CD4-positive, alpha-beta T cell treated with Interleukin-4 for 1 hour (primary cell): ENCODE measurements at places on chromosomes 4 and X.

DNA sequence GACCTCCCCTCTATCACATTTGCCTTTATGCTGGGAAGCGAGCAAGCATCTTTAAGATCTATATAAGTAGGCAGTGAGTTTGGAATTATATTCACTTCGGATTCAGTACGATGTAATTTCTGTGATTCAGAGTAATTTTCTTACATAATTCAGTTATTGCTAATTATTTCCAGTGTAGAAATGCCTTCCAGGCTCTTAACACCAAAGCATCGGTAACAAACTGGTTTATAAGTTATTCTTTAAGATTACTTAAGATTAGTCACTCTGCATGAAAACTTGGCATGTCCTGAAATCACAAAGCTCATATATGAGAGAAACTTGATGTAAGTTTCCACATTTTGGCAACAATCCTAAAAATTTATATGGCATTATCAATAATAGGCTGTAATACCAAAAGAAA, 120.8 kb downstream of the ADAMTS3 start:
- no peak for DNase-seq

DNA sequence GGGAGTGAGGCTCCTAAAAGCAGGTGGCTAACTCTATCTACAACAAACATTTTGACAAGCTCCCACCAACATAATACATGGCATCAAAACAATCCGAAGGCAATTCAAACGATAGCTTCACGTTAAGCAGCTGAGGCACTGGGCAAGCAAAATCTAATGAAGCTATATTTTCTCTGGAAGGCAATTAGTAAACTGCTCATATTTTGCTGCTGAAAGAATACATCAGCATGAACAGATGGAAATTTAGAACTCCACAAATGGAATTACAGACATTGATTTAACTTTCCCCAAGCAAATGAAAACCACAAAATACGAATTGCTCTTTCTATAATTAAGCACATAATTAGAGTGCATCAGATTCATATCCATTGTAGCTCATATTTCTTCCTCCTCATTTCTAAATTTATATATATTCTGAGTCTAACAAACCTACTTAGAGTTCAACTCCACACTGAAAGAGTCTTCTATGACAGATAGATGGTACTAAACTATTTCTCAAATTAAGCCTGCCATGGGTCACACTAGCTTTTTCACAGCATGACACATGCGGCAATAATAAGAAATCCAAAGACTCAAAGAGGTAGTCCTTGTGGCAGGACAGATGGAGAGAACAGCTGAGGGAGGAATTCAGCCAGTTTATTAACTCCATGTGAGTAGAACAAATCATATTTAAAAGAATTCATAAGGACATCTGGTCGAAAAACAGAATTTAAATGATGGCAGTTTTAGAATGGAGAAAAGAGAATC, 305.4 kb downstream of the MAPK10 start:
- no peak for DNase-seq

DNA sequence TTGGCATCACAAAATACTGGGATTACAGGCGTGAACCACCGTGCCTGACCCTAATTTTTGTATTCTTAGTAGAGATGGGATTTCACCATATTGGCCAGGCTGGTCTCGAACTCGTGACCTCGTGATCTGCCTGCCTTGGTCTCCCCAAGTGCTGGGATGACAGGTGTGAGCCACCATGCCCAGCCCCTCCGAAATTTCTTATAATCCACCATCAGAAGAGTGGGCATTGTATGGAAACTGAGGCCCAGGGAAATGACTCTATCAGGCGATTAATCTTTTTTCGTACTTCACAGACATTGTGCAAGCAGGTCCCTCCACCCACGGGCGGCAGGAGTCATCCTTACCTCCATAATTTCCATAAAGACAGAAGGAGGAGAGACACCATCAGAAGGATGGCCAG, 16.0 kb downstream of the CRLF2 start:
- DNase-seq, result no peak

GRCh38 chr4:92099861-92100260, 203.9 kb upstream of the GRID2 start:
- no peak for DNase-seq

DNA sequence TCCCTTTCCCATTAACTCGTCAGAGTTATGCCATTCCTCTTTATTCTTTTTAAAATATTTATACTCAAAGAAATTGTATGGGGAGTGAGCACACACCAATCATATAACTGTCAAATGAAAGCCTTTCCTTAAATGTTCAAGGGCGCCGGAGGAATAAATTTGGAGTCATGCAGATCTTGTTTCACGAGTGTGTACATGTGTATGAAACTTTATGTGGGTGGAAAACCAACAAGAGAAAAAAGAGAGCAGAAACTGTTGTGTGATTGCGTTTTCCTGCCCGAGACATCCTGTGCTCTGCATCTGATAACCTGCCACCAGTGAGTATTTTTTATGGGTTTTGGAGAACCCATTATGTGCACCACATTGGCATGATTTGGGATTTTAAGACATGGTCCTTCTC, 88.3 kb downstream of the FHDC1 start:
- DNase-seq, result no peak

DNA sequence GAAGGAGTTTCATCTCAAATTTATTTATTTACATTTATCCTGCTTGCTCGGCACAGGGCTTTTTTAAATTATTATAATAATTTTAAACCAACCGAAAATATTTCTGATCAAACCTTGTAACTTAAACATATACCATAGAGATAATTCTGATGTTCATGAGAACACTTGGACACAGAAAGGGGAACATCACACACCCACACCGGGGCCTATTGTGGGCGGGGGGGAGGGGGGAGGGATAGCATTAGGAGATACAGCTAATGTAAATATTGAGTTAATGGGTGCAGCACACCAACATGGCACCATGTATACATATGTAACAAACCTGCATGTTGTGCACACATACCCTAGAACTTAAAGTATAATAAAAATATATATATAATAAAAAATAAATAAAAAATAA, 2.9 kb downstream of the ANXA5 start:
- DNase-seq, result no peak

GRCh38 chrX:9072281-9072680, 38.4 kb upstream of the FAM9B start:
- DNase-seq, result no peak

DNA sequence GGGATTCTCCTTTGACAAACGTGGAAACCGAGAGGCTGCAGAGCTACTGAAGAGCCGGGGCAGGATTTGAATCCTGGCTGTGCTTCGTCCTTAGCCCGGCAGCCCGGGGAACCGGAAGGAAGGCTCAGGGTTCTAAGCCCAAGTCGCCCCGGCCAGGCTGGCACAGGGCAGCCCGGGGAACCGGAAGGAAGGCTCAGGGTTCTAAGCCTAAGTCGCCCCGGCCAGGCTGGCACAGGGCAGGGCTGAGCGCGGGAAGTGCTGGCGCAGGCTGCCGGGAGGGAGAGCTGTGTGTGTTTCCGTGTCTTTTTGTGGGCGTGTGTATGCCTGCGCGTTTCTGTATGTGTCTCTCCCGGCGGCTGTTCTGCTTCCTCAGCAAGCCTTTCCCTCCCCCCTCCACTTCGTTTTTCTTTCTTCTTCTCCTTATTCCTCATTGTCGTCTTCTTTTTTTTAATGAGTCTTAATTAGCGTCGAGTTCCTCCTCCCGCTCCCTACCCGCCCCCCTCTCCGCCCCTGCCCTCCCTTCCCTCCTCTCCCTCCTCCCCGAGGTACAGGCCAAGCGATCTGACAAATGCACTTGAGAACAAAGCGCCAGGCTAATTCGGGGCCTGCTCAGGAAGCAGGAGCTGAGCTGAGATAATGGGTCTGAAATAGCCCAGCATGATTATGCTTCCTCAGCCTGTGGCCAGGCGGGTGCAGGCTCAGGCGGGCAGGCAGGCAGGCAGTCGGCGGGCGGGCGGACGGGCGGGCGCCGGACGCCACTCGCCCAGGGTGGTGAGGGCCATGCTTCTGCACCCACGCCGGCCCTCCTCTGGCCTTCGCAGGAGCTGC, 65.9 kb downstream of the EFNB1 start:
- no peak for DNase-seq

GRCh38 chr4:177281351-177281909, 28.2 kb upstream of the NEIL3 start:
- no peak for DNase-seq

DNA sequence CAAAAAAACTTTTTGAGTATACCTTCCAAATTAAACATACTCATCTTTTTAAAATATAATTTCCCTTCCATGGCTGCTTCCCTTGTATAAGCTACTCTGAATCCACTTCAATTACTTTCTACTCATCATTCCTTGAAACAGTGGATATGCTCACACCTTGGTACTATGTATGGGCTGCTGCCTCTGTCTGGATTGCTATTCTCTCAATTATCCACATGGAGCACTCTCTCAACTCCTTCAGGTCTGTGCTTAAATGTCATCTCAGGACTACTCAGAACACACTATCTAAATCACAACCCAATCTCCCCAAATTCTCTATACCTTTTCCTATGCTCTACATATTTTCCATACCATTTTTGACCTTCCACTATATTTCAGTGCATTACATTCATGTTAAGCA, 898.9 kb upstream of the EPHA5 start:
- no peak for DNase-seq

- DNase-seq, result no peak
These were observed 45.5 kb downstream of the PPP1R2C start for GRCh38 chrX:42732506-42732905.

DNA sequence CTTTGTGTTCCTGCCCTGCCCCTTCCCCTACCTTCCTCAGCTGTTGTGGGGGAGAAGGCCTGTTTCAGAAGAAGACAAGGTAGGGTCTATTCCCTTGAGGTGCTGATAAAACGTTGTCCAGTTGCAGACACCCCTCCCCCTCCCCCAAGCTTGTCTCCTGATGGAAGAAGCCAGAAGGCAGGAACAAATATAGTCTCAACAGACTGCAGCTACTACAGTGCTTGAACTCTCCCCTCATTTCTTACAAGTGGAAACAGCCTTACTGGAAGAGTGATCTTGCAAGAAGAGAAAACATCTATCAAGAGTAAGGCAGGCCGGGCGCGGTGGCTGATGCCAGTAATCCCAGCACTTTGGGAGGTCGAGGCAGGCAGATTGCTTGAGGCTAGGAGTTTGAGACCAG, 11.0 kb upstream of the MAP7D3 start:
- DNase-seq, result no peak

DNA sequence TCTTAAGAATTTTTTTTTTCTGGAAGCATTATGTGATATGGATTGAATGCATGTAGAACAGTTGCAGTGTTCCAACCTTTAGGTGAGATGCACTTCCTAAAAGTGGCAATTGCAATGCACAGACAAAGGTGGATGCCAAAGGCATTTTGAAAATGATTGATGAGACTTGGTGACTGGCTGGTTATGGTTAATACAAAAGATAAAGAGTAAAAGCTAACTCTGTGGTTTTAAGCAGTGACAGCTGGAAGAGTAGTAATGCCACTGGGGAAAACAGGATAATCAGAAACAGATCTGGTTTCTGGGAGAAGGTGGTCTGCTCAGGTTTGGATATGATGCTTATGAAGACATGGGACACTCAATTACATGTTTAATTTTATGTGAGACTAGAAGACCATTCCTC, 345.6 kb downstream of the RPA4 start:
- DNase-seq, result no peak

DNA sequence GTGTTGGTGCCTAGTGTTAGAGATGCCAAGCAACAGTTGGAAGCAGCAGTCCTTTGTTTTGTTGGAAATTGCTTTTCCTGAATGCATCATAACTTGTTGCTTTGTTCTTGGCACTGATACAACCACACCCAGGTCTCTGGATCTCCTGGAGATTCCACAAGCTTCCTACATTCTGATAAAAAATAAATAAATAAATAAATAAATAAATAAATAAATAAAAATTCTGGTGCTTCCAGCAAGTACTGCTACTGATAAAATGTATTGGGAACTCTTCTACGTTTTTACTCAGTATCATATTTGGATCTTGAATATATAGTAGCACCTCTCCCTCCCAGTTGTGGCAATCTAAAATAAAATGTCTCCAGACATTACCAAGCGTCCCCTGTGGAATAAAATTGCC, 62.7 kb upstream of the GRID2 start:
- DNase-seq, result no peak

- no peak for DNase-seq
These were observed 202.4 kb upstream of the GNPDA2 start for GRCh38 chr4:44928785-44929184.

GRCh38 chrX:72180539-72180938, 1.0 kb upstream of the PIN4 start:
- DNase-seq, result no peak

DNA sequence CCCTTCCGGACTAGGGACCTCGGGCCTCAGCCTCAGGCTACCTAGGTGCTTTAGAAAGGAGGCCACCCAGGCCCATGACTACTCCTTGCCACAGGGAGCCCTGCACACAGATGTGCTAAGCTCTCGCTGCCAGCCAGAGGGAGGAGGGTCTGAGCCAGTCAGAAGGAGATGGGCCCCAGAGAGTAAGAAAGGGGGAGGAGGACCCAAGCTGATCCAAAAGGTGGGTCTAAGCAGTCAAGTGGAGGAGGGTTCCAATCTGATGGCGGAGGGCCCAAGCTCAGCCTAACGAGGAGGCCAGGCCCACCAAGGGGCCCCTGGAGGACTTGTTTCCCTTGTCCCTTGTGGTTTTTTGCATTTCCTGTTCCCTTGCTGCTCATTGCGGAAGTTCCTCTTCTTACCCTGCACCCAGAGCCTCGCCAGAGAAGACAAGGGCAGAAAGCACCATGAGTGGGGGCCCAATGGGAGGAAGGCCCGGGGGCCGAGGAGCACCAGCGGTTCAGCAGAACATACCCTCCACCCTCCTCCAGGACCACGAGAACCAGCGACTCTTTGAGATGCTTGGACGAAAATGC, at the start of gene WAS:
Gene WAS (plus strand): TSS at position 389 of the 572 bp plus-strand sequence. CDS start 55 bp downstream, at position 444.
- peak; percentile 71 for DNase-seq

- no peak for DNase-seq
These were observed 731 bp upstream of the AMMECR1 start for GRCh38 chrX:110318664-110318968.

DNA sequence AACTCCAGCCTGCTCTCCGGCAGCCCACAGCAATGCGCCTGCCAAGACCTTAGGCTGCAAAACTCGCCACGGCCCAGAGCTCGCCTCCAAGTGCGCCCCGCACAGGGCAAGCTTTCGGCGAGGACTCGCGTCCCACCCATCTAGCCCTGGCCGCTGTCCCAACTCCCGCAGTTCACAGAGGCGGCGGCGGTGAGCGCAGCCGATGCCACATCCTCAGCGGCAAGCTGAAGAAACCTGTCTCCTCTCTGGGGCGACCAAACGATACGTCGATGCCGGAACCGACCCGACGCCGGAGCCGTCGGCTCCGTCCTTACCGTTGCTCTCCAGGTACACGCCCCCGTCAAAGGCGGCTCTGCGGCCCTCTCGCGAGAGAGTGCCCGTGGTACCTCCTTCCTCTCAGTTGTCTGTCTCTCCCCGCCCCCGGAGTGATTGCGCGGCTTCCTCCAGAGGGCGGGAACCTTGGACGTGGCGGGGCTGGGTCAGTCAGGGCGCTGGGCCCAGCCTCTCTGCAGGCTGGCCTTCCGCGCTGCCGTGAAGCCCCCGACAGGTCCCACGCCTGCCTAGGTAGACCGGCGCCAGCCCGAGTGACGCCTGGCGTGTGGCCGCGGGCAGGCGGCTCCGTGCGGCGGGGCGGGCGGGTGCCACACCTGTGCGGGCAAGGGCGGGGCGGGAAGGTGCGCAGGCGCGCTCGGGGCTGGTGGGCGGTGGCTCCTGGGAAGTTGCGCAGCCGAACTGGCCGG, 380 bp upstream of the RAB33B start:
- peak; percentile 97 for DNase-seq

GRCh38 chr4:144647095-144647561, 1.2 kb downstream of the HHIP start:
- no peak for DNase-seq
